Articular chondrocyte of knee joint (primary cell): ENCODE measurements at places on chromosomes 7 and 10. TPM values are rescaled to one million over a fixed set of nuclear protein-coding genes. Genes with fewer than 3 reads are reported as not detected.

Gene NFKB2
- 17.5 and 18.5 TPM in 2 replicates for total RNA-seq

Gene PLXNA4
- 14.5 and 21.7 TPM in 2 replicates for total RNA-seq

Gene VKORC1L1
- total RNA-seq, result 17.6 and 18.9 TPM in 2 replicates

Gene ASB10
- total RNA-seq, result not detected in 2 replicates

Gene GPR15LG
- not detected in 2 replicates for total RNA-seq

Gene SEMA3C
- 669 and 957 TPM in 2 replicates for total RNA-seq

Gene CRCP
- total RNA-seq, result 23.8 and 35.7 TPM in 2 replicates

Gene GRID2IP
- under 0.01 and 0.11 TPM in 2 replicates for total RNA-seq

Gene PPP1R17
- total RNA-seq, result not detected in 2 replicates

Gene GBX1
- total RNA-seq, result not detected in 2 replicates

Gene IKZF1
- total RNA-seq, result not detected in 2 replicates

Gene NEUROG3
- total RNA-seq, result not detected in 2 replicates

Gene POLR1F
- 25.5 and 31.0 TPM in 2 replicates for total RNA-seq

Gene POT1
- 41.0 and 45.6 TPM in 2 replicates for total RNA-seq

Gene GALNT11
- total RNA-seq, result 52.4 and 57.1 TPM in 2 replicates

Gene CYP2C19
- 0.11 TPM in 1 of 2 replicates, not detected in the other for total RNA-seq

Gene DNAH11
- 0.39 and 1.3 TPM in 2 replicates for total RNA-seq

Gene LIPK
- not detected in 2 replicates for total RNA-seq

Gene ATP5F1C
- 206 and 226 TPM in 2 replicates for total RNA-seq

Gene TMEM273
- total RNA-seq, result not detected in 2 replicates

Gene SVIL
- total RNA-seq, result 13.7 and 61.4 TPM in 2 replicates

Gene RNF32
- total RNA-seq, result 2.0 and 2.6 TPM in 2 replicates

Gene GPNMB
- total RNA-seq, result 190 and 218 TPM in 2 replicates

Gene MSMB
- not detected in 2 replicates for total RNA-seq

Gene SNX13
- 67.5 and 70.4 TPM in 2 replicates for total RNA-seq

Gene HMX2
- total RNA-seq, result not detected in 2 replicates

Gene P4HA1
- 437 and 474 TPM in 2 replicates for total RNA-seq

Gene LMTK2
- 10.5 and 11.8 TPM in 2 replicates for total RNA-seq

Gene SAMD9L
- total RNA-seq, result 30.7 and 48.0 TPM in 2 replicates

Gene ZC3HAV1L
- 10.3 and 11.7 TPM in 2 replicates for total RNA-seq

Gene FOXP2
- 10.1 and 17.0 TPM in 2 replicates for total RNA-seq

Gene OPN4
- total RNA-seq, result not detected in 2 replicates

Gene NT5C3A
- 27.7 and 30.1 TPM in 2 replicates for total RNA-seq

Gene FAM25C
- not detected in 2 replicates for total RNA-seq

Gene CYP26A1
- not detected in 2 replicates for total RNA-seq

Gene WAC
- total RNA-seq, result 92.1 and 92.6 TPM in 2 replicates

Gene SFTPD
- total RNA-seq, result 0.32 and 0.39 TPM in 2 replicates

Gene PSMC2
- total RNA-seq, result 197 and 205 TPM in 2 replicates

Gene REEP3
- total RNA-seq, result 102 and 126 TPM in 2 replicates

Gene ADCY1
- total RNA-seq, result 0.39 and 0.43 TPM in 2 replicates

Gene CDNF
- 2.7 and 3.5 TPM in 2 replicates for total RNA-seq

Gene SEMA4G
- 0.26 and 0.43 TPM in 2 replicates for total RNA-seq

Gene SAP25
- total RNA-seq, result not detected in 2 replicates

Gene CUTC
- 16.6 and 26.2 TPM in 2 replicates for total RNA-seq

Gene MNX1
- not detected in 2 replicates for total RNA-seq

Gene TAC1
- not detected in 2 replicates for total RNA-seq

Gene FAM241B
- 0.43 and 0.91 TPM in 2 replicates for total RNA-seq

Gene ACBD7
- total RNA-seq, result 1.0 and 2.4 TPM in 2 replicates

Gene CPN1
- total RNA-seq, result not detected in 2 replicates

Gene GIMAP6
- 0.11 TPM in 1 of 2 replicates, not detected in the other for total RNA-seq

Gene PSD
- 1.8 and 2.1 TPM in 2 replicates for total RNA-seq

Gene EBF3
- 8.4 and 12.9 TPM in 2 replicates for total RNA-seq

Gene SFTPA2
- not detected in 2 replicates for total RNA-seq

Gene ZNF804B
- total RNA-seq, result not detected in 2 replicates

Gene OR2A1
- 0.32 and 0.39 TPM in 2 replicates for total RNA-seq

Gene CRYGN
- total RNA-seq, result 0.76 and 0.78 TPM in 2 replicates

Gene PNPLA8
- 41.0 and 42.1 TPM in 2 replicates for total RNA-seq

Gene SH2B2
- 1.3 and 2.5 TPM in 2 replicates for total RNA-seq
